Left ventricle myocardium superior (tissue), 1 donor: ENCODE measurements at places on chromosomes 3 and 15. TPM values are rescaled to one million over a fixed set of nuclear protein-coding genes. Genes with fewer than 3 reads are reported as not detected.

DNA sequence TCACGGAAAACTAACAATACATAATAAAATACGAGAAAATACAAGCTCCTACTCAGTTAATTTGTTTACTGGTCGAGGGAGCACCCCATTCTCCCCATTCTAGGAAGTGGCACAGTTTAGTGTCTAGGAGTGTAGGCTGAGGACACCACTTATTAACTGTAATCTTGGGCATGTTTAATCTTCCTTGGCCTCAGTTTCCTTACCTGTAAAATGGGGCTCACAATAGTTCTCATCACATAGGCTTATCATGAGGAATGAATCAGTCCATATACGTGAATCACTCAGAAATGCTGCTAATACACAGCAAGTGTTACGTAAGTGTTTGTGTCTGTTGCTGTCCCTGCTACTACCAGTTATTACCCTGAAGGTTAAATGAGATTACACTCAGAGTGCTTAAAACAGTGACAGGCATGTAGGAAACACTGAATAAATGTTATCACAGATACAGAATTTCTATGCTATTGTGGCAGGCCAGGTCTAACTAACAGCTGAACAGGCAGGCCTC, 210.2 kb downstream of the OSBPL10 start:
- DNase-seq: no peak

GRCh38 chr3:65443739-65444446, 594.8 kb downstream of the MAGI1 start:
- DNase-seq: no peak

DNA sequence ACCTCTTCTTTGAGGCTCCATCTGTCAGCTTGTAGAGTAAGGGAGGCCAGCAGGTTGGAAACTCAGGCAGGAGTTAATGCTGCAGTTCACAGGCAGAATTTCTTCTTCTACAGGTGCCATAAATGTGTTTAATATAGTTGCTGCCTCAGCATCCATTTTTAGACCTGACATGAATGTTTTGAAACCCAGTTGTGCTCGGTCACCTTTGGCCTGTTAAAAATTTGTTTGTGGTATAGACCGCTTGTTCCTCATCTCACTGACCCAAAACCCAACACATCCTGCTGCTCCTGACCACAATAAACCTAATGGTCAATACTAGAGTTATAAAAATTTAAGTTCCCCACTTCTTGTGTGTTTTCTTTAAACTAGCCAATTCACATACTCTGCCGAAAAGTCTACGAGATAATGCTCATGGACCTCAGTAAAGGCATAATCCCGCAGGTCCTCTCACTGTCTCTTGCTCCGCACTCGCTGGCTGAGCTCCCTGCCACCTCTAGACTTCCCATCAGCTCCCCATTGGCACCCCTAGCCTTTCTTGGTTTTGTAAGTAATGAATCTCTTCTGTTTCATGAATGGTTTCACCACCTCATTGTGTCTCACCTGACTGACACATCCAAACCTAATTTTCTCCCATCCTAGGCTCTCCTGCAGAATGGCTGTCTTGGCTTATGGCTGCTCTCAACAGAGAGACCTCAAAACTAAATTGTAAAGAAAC, 138.5 kb upstream of the STRIT1 start:
- no peak for DNase-seq

DNA sequence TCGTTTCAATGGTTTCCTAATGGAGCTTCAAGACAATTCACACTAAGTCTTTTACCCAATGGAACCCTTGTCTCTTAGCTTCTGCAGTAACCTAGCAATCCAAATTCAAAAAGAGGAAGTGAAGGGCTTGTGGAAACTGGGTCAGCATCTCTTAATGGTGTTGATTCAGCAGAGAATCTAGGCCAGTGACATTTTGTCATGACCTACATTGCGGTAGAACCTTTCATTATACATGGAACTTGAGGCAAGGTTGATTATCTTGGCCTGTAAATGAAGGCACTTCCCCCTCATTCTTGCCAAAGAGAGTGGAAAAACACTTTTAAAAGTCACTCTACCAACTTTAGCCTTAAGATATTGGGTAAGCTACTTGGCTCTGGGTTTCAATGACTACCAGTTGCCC, 42.8 kb downstream of the C2CD4B start:
- no peak for DNase-seq

DNA sequence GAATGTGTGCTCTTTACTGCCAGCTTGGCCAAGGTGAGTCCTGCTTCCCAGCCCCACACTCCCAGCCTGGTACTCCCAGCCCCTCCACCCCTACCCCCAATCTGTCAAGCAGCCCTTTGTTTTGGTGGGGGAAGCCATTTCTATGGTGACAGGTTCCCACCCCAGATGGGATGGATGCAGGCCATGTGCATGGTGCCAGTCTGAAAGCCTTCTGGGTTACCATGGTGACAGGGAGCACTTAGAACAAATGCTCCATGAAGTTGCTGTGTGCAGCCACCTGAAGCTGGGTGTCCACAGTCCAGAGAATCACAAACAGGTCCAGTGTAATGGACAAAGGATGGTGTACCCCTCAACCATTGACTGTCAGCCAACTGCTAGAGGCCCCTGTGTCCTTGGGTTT, 19.1 kb upstream of the VILL start:
- DNase-seq: no peak

DNA sequence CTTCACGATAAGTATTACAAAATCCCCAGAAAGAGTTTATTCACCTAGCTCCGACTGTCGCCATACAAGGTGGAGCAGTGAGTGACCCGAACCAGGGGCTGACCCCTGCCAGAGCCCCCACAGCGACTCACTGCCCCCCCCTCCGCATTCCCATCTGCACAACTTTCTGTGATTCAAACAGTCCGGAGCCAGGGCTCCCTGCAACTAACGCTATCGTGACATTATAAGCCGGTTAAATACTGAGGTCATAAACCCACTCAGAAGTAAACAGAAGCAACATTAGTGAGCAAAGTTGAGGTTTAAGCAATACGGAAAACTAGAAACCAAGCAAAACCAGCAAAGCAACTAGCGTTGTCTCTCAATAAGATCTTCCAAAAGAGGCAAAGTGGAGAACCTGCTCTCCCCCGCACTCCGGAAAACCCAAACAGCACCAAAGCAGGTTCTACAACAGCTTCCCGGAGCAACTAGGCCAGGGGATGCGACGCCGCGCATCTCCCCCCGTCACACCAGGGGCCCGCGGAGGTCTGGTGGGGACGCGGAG, 642 bp downstream of the SCAP start:
- DNase-seq: no peak

DNA sequence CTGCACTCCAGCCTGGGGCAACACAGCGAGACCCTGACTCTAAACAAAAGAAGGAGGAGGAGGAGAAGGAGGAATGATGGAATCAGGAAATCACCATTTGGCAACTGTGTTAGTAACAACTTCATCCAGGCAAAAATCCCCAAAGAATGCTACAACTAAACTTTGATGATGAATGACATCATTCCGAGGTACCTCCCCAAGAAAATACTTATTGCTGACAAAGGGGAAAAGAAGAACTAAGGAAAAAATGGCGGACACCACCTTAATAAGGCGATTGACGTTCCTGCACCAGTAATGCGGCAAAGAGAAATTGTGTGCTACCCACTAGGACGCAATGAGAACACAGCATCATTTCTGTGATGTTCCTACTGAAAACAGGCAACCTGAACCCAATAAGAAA, 78.2 kb upstream of the SLC6A11 start:
- no peak for DNase-seq

DNA sequence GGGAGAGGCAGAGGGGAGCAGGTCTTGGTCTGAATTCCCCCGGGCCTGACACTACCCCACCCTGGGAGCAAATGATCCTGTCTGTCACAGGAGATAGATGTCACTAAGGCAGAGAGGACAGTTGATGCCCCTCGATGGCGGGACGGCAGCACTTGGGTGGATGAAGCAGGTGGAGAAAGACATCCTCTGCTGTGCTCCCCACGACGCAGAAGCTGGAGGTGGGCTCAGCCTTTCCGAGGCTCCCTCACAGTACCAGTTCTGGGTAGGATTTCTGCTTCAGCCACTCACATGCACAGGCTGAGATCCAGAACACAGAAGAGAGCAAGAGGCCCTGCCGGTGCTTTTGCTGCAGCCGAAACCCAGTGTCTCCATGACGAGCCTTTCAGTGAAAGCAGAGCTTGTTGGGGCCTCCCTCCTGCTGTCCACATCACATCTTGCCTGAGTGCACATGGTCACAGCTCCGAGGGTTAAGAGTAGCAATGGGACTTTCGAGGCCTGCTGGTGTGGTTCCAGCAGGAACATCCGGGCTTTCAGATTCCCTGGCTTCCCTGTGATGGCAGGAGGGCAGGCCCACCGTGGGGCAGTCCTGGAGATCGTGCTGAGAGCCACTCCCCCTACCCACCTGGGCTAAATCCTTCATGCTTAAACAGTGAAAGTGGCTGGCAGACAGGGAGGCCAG, 107.3 kb upstream of the PRR20G start:
- peak; percentile 20 for DNase-seq

- DNase-seq: no peak
Measured at GRCh38 chr15:80878867-80879250, 99.7 kb downstream of the CEMIP start.

GRCh38 chr3:146524961-146525360, 19.4 kb downstream of the PLSCR1 start:
- DNase-seq: no peak

DNA sequence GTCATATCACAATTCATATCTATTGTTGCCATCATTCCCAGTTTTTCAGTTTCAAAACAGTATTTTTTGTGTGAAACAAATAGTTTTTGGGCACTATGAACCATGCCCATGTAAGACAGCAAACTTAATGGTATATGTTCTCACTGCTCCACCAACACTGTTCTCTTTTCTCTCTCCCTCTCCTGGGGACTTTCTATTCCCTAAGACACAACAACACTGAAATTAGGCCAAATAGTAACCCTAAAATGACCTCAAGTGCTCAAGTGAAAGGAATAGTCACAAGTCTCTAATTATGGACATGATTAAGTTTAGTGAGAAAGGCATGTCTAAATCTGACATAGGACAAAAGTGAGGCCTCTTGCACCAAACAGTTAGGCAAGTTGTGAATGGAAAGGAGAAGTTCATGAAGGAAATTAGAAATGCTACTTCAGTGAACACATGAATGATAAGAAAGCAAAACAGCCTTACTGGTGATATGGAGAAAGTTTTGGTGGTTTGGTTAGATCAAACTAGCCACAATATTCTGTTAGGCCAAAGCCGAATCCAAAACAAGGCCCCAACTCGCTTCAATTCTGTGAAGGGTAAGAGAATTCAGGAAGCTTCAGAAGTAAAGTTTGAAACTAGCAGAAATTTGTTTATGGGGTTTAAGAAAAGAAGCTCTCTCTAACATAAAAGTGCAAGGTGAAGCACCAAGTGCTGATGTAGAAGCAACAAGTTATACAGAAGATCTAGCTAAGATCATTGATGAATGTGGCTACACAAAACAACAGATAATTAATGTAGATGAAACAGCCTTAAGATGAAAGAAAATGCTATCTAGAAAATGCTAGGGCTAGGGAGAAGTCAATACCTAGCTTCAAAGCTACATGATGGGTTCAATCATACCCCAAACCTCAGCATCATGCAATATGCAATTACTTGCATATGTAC, 104.2 kb downstream of the CBLB start:
- no peak for DNase-seq

Gene ITIH1
- total RNA-seq: not detected

GRCh38 chr3:194013928-194014327, 122.0 kb upstream of the HES1 start:
- DNase-seq: no peak

Gene PLSCR2
- total RNA-seq: not detected

Gene SERPINI2
- total RNA-seq: not detected

Gene PLA2G4F
- total RNA-seq: 5.2 TPM

DNA sequence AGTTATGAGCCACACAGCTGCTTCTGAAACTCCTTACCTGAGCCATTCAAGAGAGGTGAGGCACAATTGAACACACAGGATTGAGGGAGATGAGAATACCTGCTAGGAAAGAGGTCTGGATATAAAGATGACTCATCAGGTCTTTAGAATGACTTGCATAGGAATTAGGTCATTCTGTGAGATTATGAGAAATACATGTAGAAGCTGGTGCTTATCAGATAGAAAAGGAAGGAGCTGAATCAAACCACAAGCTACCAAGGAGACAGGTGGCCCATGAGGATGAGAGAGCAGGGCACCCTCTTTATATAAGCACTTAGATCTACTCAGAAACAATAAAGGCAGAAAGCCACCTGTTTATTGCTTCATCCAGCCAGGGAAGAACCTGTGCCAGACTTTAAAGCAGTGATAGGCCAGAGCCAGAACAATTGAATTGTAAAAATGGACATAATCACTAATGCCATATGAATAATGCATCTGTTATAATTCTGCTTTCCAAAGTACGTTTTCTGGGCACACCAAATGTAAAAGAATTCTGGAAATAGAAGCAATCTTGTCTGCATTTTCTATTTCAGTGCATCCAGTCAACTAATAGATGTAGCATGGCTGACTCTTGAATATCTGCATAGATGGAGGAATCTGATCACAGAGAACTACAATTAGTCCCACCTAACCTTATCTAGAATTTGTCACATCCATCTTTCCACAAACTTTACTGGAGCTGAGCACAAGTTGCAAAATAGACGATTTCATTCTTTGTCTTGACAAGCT, 74.9 kb downstream of the PIK3R4 start:
- no peak for DNase-seq

Gene GPR176
- 1.5 TPM for total RNA-seq

DNA sequence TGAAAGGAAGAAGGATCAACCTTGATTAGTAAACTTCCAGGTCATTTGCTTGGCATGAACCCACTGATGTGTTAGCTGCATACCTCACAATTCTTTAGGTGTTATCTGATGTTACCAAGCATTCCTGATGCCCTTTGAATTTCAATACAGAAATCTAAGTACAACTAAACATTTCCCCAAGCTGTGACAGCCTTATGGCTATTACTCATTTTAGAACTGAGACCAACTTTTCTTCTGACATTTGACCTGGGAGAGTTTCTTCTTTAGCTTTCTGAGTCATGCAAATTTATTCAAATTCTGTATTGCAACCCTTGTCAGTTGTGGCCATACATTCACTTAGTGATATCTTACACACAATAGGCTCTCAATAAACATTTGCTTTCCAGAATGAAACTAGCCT, 124.3 kb downstream of the TIGIT start:
- no peak for DNase-seq

- DNase-seq: no peak
Measured at GRCh38 chr3:10331320-10331719, 10.4 kb upstream of the SEC13 start.

GRCh38 chr3:139466360-139466759, 10.0 kb downstream of the RBP2 start:
- no peak for DNase-seq

Gene BNC1
- 1.2 TPM for total RNA-seq
